Retina (tissue), 1 donor: ENCODE measurements at places on chromosomes 3 and 15.
A peak's percentile ranks its signal among the peaks of the same experiment; 100 is the strongest.

- peak; percentile 82 for DNase-seq
These were observed 67.8 kb downstream of the WNT7A start for GRCh38 chr3:13812034-13812471.

- DNase-seq: no peak
These were observed 78.7 kb downstream of the ZNF385D start for GRCh38 chr3:21672303-21672702.

DNA sequence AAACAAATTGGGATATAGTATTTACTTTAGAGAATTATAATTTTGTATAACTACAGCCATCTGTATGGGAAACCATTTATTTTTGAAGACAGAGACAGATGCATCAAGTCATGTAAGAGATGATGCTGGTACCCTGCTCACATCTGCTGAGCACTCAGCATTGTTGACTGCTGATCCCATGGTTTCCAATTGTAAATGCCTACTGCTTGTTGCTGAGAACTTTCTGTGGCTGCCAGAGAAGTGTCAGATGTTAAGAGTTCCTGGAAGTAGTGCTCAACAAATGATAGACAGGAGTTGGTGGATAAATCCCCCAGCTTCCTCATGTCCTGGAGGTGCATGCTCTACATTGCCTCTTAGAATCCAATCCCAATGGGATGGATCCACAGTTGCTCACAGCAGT lies 167.1 kb downstream of the OXSM start:
- no peak for DNase-seq

GRCh38 chr3:129638481-129638880 lies 32.0 kb upstream of the PLXND1 start:
- DNase-seq: no peak

DNA sequence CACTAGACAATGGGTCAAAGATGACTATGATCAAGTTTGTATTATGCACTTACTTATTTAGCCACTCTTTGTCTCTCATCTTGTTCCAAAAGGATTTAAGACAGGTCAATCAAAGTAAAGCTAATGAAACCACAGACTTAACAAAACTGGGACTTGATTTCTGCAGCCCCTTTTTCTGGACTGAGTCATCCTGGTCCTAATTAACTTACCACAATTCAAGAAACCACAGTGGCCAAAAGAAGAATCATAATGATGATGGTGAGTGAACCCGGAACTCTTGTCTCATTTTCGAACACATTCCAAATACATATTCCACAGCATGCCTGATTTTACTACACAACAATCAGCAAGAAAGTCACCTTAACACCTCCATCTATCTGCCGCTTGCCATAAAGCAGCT lies 1333.0 kb downstream of the ROBO1 start:
- DNase-seq: no peak

DNA sequence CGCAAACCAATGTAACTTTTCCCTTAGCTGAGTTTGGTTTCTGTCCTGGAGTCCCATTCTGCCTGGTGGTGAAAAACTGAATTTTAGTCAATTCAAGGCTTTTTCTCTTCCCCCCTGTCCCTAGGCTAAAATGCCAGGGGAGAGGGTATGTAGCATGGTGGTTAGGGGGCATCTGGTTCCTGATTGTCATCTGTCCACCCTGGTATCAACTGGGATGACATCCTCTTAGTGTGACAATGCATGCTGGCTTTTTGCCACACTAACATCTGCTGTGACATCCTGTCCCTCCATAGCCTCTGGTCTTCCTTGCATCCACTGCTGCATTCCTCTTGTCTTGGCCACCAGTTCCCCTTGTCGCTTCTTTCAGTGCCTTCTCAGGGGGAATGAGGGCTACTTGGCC lies 73.7 kb downstream of the ABHD5 start:
- no peak for DNase-seq

DNA sequence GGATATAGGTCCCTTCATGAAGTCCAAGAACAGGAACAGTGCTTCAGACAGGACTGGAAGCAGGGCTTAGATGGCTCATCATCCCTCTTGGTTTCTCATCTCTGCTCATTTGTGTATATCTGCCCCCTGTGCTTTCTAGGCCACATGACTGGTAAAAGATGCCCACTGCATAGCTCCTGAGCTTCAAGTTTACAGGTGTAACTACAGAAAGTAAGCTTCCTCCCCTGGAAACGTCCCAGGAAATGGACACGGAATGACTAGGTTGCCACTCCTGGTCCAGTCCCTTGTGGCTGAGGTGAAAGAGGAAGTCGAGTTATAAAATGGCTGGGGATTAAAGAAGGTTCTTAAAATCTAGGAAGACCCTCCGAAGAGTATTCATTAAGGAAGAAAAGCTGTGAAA lies 32.5 kb downstream of the MYO5A start:
- DNase-seq: no peak
